Gastrocnemius medialis (tissue), 4 donors: ENCODE measurements at places on chromosomes 5 and 9. TPM values are rescaled to one million over a fixed set of nuclear protein-coding genes. Genes with fewer than 3 reads are reported as not detected.

The NR4A3 gene
- total RNA-seq, result 2.7 TPM

The KCNIP1 gene
- total RNA-seq, result not detected

The CFAP90 gene
- total RNA-seq, result not detected

The TEX48 gene
- not detected for total RNA-seq

The TMOD1 gene
- total RNA-seq, result 202 TPM

The GRM6 gene
- not detected for total RNA-seq

The AGXT2 gene
- total RNA-seq, result not detected
